ENCODE measurements at places on chromosomes 6 and 20.

- peaks cover 60% of the 10 kb centered on the region for H3K4me1 ChIP-seq
- no peaks in the 10 kb centered on the region for H3K36me3 ChIP-seq
- H3K27ac ChIP-seq, result no peak overlapping the region
- H3K4me3 ChIP-seq, result no peak overlapping the region
- H3K27me3 ChIP-seq, result no peaks in the 10 kb centered on the region
Measured at GRCh38 chr6:16757332-16757731, 3.9 kb downstream of the ATXN1 start.

DNA sequence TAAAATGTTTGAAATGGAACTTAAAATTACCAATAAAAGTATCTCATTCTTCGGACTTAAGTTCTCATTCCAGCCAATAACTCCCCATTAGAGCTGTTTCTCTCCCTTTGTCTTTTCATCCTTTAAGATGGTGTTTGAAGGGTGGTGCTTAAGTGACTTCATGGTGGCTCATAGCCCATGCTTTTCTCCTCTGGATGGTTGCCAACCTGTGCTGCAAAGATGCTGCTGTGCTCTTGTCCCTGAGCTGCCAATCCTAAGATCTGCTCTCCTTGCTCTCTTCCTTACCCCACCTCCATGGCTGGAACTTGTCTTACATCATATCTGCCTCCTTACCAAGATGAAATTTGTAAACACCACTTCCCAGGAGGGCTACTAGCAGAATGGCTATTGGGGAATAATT is 31.6 kb upstream of the PNRC1 start:
- no peaks in the 10 kb centered on the region for H3K36me3 ChIP-seq
- peak; percentile 54 for DNase-seq
- H3K27ac ChIP-seq, result no peak overlapping the region
- no peaks in the 10 kb centered on the region for H3K27me3 ChIP-seq
- H3K4me1 ChIP-seq, result peaks cover 23% of the 10 kb centered on the region

- H3K27me3 ChIP-seq, result no peaks in the 10 kb centered on the region
- H3K36me3 ChIP-seq, result no peaks in the 10 kb centered on the region
- no peaks in the 10 kb centered on the region for H3K4me1 ChIP-seq
- peak overlapping the region; percentile 25 for H3K4me3 ChIP-seq
Measured at GRCh38 chr6:159169557-159170332, 545 bp downstream of the FNDC1 start.

GRCh38 chr20:63502671-63503172 is 3.8 kb upstream of the EEF1A2 start:
- DNase-seq, result no peak
- H3K27ac ChIP-seq, result peak overlapping the region; percentile 97
- no peaks in the 10 kb centered on the region for H3K27me3 ChIP-seq
- H3K4me3 ChIP-seq, result no peak overlapping the region
- H3K4me1 ChIP-seq, result no peaks in the 10 kb centered on the region
- no peaks in the 10 kb centered on the region for H3K36me3 ChIP-seq

- no peaks in the 10 kb centered on the region for H3K27me3 ChIP-seq
- peaks cover 9% of the 10 kb centered on the region for H3K4me1 ChIP-seq
- H3K36me3 ChIP-seq, result peaks cover 20% of the 10 kb centered on the region
- DNase-seq, result no peak
Measured at GRCh38 chr6:129059650-129060049, 176.7 kb downstream of the LAMA2 start.

DNA sequence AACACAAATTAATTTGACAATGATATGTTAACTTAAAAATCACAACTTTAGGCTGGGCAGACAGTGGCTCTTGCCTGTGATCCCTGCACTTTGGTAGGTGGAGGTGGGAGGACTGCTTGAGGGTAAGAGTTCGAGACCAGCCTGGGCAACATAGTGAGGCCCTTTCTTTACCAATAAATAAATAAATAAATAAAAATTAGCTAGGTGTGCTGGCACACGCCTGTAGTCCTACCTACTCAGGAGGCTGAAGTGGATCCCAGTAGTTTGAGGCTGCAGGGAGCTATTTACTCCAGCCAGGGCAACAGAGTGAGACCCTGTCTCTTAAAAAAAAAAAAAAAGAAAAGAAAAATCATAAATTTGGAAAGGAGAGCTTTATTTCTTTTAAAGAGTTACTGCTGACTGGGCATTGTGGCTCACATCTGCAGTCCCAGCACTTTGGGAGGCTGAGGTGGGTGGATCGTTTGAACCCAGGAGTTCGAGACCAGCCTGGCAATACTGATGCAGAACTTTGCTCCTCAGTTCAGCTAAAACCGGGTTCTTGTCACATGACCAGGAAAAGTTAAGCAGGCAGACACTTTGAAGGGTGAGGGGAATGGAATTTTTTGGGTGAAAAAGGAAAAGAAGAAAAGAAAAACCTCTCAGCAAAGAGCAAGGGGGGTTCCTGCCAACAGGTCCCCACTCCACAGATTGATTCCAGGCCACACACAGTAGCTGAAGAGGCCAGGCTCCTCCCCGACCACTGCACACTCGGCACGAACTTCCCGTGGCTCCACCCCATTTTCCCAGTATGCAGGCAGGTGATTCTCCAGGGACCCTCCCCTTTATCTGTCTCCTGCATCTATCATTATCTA is 44.0 kb upstream of the DDR1 start:
- no peaks in the 10 kb centered on the region for H3K36me3 ChIP-seq
- H3K4me1 ChIP-seq, result peaks cover 56% of the 10 kb centered on the region
- no peak for DNase-seq
- no peaks in the 10 kb centered on the region for H3K27me3 ChIP-seq

GRCh38 chr6:31898383-31899011 is 999 bp upstream of the EHMT2 start:
- no peaks in the 10 kb centered on the region for H3K36me3 ChIP-seq
- peaks cover 49% of the 10 kb centered on the region for H3K4me1 ChIP-seq
- no peak for DNase-seq
- H3K27me3 ChIP-seq, result no peaks in the 10 kb centered on the region
- H3K4me3 ChIP-seq, result peak overlapping the region; percentile 96

Measured in right atrium auricular region (tissue), 2 donors.